ENCODE measurements at places on chromosomes 1 and 21. TPM values are rescaled to one million over a fixed set of nuclear protein-coding genes. Genes with fewer than 3 reads are reported as not detected.

S100A16 gene
- 18.1 TPM for total RNA-seq

- peak; percentile 49 for DNase-seq
Observed at GRCh38 chr1:28775121-28775942, 36.6 kb upstream of the OPRD1 start.

DNA sequence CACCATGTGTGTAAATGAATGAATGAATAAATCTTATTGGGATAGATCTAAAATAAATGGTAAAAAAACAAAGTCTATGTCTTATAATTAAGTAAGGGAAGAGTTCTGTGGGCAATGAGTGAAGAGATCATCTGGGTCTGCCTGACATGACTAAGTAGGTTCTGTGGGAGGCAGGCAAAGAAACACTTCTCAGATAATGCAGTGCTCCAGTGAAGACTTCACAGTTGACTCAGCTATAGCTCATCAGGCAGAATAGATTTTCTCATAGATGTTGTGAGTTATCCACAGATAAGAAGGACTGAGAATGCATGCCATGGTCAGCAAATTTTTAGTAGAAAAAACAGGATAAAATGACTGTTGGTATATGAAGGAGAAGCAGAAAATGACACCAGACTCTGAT lies 12.4 kb downstream of the KRTAP22-2 start:
- DNase-seq: no peak

GRCh38 chr1:199551967-199552565 lies 475.4 kb upstream of the NR5A2 start:
- DNase-seq: peak; percentile 46

GRCh38 chr1:217062586-217062985 lies 339.4 kb upstream of the ESRRG start:
- DNase-seq: no peak

DNA sequence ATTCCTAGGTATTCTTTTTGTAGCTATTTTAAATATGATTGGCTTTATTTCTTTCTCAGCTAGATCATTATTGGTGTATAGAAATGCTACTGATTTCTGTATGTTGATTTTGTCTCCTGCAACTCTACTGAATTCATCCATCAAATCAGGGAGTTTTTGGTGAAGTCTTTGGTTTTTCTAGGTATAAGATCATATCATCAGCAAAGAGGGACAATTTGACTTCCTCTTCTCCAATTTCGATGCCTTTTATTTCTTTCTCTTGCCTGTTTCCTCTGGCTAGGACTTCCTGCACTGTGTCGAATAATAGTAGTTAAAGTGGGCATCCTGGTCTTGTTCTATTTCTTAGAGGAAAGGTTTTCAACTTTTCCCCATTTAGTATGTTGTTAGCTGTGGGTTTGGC lies 27.5 kb upstream of the PRKACB start:
- DNase-seq: no peak

IVL gene
- not detected for total RNA-seq

C1orf141 gene
- not detected for total RNA-seq

DNA sequence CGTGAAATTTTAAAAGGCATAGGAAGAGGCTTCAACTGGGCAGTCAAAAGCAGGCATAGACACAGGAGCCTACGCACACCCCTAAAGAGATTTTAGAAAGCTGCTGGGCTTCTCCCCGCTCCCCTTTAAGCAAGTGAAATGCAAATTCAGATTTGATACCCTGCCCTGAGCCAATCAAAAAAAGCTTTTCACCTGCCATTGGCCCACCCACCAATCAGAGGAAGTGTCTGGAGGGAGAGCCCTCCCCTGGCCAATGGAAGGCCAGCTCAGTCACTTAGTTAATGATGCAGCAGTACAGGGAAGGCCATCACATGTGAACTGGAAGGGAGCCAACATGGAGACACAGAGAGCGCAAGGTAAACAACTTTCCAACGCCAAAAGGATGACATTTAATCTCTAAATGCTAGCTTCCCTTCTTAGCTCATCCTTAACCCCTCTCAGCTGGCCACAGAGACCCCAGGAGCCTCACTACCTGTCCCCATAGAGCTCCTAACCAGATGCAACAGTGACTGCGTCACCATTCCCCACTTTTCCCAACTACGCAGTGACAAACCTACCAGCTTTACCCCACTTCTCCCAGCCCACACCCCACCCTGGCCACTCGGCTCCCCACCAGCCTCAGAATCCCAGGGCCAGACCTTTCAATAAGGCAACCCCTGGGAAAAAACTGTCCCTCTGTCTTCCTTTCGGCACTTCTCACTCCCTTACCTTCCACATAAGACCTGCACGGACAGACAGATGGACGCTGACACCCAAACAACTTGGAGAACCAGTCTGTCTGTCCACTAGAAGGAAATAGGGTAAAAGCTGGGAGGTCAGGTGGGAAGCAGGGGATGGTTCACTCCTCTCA lies 71.0 kb downstream of the CD46 start:
- DNase-seq: peak; percentile 97

- no peak for DNase-seq
Observed at GRCh38 chr1:71054791-71055190, 7.2 kb upstream of the PTGER3 start.

GRCh38 chr1:160080381-160081100 lies 797 bp upstream of the KCNJ9 start:
- DNase-seq: no peak

DNA sequence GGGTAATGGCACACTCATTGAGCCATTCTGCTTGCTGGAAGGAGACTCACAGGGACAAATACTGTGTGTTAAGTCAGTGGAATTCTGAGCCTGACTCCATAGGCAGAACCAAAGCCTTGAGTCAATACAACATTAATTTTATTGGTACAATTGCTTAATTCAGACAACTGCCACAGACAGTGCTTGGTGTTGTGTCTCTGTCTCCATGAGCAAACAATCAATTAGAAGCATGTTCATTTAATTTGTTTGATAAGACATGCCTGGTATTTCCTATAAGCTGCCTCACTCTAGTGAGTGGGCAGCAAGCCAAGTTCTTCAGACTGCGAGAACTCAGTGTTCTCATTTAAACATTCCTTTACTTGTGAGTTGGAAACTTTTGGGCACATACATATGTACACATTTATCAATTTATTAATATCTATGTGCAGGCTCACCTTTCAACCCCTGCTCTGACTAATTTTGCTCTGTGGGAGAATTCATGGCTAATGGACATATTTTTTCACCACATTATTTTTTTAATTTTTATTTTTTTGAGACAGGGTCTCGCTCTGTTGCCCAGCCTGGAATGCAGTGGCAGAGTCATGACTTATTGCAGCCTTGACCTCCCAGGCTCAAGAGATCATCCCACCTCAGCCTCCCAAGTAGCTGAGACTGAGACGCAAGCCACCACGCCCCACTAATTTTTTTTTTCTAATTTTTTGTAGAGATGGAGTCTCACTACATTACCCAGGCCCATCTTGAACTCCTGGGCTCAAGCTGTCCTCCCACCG lies 4.5 kb upstream of the SRSF10 start:
- no peak for DNase-seq

- DNase-seq: no peak
Observed at GRCh38 chr21:33019885-33020557, 5.7 kb upstream of the OLIG2 start.

GRCh38 chr21:17572431-17572830 lies 40.3 kb downstream of the BTG3 start:
- DNase-seq: no peak

DNA sequence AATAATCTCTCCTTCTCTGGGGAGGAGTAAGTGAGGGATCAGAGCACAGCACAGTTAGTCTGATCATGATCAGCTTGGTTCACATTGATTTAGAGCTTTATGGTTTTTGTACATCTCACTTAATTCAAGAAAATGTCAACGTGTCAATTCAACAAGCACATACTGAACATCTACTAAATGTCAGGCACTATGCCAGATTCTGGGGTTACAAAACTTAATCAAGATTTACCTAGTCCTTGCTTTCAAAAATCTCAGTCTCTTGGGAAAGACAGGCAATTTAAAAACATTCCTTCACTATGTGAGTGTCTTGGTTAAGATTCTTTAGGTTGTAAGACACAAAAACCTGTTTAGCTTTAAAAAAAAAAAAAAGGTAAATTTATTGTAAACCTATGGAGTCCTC lies 181.4 kb downstream of the AK5 start:
- no peak for DNase-seq

DNA sequence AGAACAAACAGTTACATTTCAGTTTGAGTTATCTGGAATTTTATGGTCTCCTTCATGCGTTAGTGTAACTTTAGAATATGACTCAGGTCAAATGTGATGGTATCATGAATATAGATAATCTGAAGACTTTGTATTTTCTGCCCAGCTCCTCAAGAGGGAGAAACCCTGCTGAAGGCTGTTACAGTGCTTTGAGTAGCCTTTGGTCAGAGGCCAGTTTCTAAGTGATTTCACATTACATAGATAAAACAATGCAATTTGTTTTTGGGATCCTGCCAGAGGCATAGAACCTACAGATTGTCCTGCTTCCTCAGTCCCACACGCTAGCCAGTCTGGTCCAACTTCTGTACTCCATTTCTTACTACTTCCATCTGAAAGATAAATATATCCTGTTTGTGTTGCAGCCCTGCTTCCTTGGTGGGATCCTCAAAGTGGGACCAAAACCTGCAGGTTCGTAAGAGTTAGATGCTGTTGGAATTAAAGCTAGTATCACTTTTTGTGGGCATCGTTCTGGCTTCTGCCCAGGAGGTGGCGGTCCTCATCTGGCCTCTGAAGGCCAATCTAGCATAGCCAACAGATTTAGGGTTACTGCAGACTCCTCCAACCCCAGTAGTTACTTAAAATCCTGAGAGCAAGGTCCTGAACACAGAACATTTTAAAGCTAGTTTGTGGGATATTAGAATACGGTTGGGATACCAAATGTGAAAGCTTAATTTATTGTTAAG lies 645.8 kb upstream of the USP24 start:
- DNase-seq: no peak

DNA sequence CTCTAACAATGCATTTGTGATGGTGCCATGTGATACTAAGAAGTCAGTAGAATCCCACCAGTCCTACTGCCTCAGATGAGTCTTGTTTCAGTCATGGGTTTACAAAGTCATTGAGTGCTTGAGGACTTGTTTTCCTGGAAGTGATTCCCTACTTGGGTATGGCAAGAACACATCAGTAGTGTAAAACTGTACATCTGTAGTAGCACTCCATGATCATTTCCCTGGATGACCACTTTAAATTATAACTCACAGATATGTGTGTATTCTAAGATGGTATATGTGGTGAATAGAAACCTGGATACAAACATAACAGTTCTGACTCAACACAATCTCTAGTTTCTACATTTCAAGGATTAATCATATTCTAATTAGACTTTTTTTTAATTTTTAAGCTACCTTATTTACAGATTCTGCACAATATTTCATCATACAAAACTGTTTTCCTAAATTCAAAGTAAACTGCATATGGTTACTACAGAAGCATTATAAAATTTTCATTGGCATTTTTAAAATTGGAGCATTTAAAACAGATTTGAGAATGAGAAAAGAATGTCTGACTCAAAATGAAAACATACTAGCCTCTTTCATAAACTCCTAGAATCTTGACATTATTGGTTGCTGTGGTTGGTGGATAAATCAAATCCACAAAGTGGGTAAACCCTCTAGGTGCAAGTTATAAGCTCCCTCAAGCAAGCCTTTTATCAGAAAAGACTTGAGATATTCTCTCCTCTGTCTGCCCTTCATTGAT lies 6.8 kb upstream of the PSMG1 start:
- DNase-seq: no peak

- no peak for DNase-seq
Observed at GRCh38 chr1:81151206-81151605, 649.5 kb upstream of the ADGRL2 start.

SEC22B gene
- total RNA-seq: 31.8 TPM

DNA sequence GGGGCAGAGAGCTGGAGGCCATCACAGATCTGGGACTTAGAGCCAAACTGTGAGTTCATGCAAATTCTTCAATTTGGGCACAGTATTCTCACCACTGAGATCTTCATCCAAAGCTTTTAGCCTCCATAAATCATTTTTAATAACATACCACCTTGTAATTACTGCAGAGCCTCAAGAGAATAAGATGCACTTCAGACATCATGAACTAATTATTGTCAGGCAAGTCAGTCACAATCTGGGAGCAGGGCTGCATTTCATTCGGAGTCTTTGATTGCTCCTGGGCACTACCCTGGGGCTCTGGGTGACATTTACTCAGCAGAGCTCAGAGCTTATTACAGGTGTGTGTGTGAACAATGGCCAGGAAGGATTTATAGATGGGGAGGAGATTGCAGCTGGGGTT lies 623.7 kb downstream of the PTPRU start:
- no peak for DNase-seq
